ENCODE measurements at places on chromosomes 6 and 20.

- DNase-seq = no peak
Measured at GRCh38 chr6:2891768-2892170, 11.3 kb downstream of the SERPINB9 start.

- no peak for DNase-seq
Measured at GRCh38 chr6:154111025-154111424, 72.0 kb downstream of the OPRM1 start.

DNA sequence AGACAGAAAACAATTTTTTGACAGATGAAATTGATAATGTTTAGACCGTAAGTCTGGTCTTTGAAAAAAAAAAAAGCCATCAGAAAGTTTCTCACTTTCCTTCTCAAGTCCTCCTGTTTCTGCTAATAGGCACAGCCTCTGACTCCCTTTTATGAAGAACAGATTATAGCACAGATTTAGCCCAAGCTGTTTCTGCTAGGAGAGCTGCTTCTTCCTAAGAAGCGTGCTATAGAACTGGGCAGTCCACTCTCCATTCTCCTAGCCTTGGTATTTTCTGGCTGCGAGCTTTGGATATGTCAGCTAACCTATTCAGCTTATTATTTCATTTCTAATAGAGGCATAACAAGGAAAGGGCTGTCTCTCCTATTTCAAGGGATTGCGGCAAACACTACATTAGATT is 112.5 kb downstream of the SGK1 start:
- no peak for DNase-seq

DNA sequence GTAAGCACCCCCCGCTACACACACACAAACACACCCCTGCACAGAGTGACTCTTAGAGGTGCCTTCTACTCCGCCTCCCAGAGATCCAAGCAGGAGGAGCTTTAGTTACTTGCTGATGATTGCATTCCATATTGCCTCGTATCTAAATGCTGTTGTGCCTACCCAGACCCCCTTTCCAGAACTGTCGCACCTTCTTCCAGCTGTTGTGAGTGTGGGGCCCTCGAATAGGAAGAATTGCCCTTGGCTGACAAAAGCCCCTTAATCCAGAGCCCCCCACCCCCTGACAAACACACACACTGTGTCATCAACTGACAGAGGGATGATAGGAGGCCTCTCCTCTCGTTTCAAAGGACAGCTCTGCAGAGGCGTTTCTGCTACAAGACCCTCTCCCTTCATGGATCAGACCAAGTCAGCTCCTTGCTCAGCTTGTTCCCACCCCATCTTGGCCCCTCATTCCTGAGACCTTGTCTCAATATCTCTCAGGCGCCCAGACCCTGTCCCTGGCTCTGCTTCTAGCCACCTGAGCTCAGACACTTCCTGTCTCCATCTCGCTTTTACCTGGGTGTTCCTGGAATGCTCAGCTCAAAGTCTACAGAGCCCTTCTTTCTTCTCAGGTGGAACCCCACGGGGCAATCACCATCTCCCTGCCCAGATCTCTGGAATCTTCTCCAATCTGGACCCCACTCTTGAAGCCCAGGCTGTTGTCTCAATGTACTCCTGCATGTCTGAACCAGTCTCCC is 4.0 kb upstream of the VSX1 start:
- DNase-seq = no peak

DNA sequence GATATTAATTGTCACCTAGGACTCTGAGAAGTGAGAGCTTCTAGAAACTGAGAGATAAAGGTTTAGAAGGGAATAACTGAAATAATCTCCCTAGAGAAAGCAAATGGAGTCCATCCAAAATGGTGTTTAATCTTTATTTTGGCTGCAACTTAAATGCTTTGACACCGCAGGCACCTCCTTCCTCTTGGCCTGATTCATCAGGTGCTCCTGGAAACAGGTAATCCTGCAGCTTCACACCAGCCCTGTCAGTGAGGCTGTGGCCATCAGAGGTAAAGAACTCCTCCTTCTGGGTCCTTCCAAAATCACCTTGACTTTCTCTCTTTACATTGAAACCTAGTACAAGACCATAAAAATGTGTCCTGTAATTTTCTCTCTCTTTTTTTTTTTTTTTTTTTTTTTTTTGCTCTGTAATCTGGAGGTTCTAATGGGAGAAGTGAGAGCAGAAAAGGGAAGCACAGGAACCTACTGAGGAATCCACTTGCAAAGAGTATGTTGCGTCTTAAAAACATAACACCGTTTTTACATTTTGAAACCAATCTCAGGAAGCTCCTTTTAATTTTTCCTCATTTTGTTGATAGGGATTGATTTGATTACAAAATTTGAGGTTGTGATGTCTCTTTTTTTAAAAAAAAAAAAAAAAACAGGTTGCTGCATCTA is 124.2 kb downstream of the LRRC1 start:
- no peak for DNase-seq

- DNase-seq = no peak
Measured at GRCh38 chr6:167108278-167108677, 14.6 kb upstream of the CCR6 start.

GRCh38 chr6:111382476-111383294 is 100.3 kb downstream of the REV3L start:
- no peak for DNase-seq

DNA sequence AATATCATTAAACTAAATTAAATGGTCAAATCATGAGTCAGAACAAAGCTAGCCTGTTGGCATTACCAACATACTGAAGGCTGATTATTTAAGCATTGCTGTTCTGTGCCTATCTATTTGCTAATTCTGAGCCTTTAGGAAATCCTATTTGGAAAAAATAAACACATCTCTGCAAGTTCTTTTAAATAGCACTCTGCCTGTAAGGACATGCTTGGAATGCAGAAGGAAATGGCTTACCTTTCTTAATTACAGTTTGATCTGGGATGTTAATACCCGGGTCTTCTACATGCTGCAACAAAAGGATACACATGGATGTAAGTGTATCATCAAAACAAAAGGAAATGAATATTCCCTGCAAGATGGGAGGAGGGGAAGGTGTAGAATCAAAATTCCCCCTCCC is 8.3 kb downstream of the TFAP2A start:
- no peak for DNase-seq

- DNase-seq = no peak
Measured at GRCh38 chr6:143529095-143529494, 17.6 kb upstream of the FUCA2 start.

DNA sequence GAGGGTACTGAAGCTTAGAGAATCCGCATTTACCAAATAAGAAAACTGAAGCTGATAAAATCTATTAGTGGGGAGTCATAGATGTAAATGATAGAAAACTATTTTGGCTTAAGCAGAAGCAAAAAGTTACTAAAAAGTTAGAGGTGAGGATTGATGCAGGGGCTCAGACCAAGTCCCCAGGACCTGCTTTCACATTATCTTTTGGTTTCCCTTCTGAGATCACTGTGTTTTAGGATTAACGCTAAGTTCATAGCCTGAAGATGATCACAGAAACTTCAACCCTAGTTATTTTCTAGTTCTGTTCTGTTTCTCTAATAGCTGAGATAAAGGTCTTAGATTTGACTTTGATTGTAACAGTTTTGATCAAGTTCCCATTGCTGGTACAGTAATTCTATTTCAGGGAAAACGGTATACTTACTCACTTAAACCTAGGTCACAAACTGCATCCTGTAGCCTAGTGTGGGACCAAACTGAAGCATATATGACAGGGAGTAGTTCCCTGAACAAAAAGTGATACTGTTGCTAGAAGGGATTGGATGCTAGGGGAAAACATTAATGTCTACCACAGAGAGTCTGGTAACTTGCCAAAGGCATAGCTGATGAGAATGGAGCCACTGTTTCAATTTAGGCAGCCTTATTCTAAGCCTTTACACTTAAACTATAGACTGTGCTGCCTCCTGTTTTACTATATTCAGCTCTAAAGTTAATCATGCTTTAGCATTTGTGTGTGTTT is 13.1 kb downstream of the CYB5R4 start:
- no peak for DNase-seq

GRCh38 chr20:47950124-47950912 is 165.0 kb upstream of the SULF2 start:
- DNase-seq = no peak

DNA sequence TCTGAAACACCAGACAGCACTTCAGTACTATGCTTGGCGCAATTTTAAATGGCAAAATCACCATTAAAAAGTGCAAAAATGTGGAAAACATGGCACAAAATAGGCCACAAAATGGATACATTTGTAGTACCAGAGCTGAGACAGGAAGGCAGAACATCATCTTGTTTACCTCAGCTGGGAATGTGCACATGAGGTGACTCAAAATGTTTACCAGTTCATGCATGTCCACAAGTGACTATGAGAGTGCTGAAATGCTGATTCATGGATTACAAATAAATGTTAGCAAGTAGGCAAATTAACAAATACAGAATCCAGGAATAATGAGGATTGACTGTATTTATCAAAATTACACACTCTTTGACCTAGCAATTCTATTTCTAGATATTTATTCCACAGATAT is 201.6 kb downstream of the ISM1 start:
- DNase-seq = no peak

GRCh38 chr6:34339432-34339831 is 53.0 kb downstream of the NUDT3 start:
- no peak for DNase-seq

DNA sequence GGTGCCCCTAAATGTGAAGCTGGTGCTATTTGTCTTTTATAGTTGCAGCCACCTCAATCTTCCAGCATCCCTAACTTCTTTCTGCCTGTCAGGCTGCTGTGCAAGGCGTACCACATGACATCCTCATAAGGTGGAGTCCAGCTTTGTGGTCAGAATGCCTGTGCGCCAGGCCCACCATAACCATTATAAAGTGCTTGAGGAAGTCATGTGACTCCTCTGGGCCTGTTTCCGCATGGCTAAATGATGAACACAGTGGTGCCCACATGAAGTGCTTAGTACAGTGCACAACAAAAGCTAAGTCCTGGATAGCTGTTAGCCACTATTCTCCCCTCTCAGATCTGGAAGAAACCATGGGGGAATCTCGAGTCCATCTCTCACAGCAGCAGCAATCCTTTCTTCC is 75.6 kb downstream of the INSM1 start:
- DNase-seq = no peak

- no peak for DNase-seq
Measured at GRCh38 chr6:163254341-163254835, 160.1 kb upstream of the QKI start.

- no peak for DNase-seq
Measured at GRCh38 chr6:45704056-45704800, 311.4 kb downstream of the CLIC5 start.
